ENCODE measurements at places on chromosomes 7 and 10. TPM values are rescaled to one million over a fixed set of nuclear protein-coding genes. Genes with fewer than 3 reads are reported as not detected.

DNA sequence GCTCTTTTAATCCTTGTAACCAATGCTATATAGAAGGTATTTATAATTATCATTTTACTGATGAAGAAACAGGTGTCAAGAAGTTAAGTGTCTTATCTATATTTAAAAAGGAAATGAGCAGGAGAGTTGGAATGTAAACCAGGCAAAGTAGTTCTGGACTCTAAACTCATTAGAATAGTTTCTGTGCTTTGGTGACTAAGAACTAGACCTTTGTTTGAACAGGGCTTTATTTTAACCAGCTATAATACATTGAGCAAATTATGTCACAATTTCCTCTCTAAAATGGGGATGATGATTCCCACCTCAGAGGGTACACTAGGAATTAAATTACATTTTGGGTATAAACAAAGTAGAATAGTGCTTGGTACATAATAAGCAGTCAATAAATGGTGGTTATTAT is 236.0 kb downstream of the MAGI2 start:
- DNase-seq: no peak
- no peaks in the 10 kb centered on the region for H3K36me3 ChIP-seq
- no peak overlapping the region for H3K4me3 ChIP-seq
- no peaks in the 10 kb centered on the region for H3K27me3 ChIP-seq

Gene FAM13C
- not detected for total RNA-seq

DNA sequence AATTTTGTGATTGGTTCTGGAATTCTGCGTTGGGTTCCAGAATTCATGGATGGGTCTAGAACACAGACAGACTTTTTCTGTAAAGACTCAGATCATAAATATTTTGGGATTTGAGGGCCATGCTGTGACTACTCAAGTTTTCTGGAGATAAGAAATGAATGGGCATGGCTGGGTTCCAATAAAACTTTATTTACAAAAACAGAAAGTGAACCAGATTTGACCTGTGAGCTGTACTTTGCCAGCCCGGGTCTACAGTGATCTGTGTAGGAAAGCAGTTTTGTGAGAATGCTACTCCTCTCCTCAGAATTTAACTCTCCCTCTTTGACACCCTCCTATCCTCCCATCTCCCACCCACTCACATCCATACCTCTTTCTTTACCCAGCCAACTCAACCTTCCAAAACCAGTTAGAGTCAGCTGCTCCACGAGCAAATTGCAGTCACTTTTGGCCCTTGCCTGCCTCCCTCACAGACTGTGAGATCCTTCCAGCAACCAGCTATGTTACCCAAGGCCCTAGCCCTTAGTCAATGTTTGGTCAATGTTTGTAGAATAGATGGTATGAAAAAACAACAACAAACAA is 312.8 kb upstream of the ZMIZ1 start:
- no peaks in the 10 kb centered on the region for H3K27me3 ChIP-seq
- H3K4me1 ChIP-seq: no peaks in the 10 kb centered on the region
- no peak for DNase-seq
- no peak overlapping the region for H3K27ac ChIP-seq
- H3K36me3 ChIP-seq: no peaks in the 10 kb centered on the region

DNA sequence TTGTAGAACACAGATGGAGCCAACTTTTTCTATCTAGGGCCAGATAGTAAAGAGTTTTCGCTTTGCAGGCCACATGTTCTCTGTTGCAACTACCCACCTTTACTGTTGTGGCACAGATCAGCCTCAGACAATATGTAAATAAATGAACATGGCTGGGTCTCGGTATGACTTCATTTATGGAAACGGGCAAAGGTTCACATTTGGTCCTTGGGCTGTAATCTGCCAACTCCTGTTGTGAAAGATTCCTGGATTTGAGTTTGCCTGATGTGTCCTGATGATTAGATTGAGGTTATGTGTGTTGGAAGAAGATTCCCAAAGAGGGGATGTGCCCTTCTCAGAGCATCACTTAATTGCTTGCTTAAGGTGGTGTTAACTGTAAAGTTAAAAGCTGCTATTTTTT is 38.2 kb downstream of the RBM20 start:
- H3K27me3 ChIP-seq: no peaks in the 10 kb centered on the region
- no peaks in the 10 kb centered on the region for H3K4me1 ChIP-seq
- no peak overlapping the region for H3K27ac ChIP-seq
- H3K36me3 ChIP-seq: no peaks in the 10 kb centered on the region
- H3K4me3 ChIP-seq: no peak overlapping the region
- DNase-seq: no peak

GRCh38 chr10:78458983-78459638 is 425.4 kb downstream of the RPS24 start:
- DNase-seq: no peak
- H3K4me1 ChIP-seq: no peaks in the 10 kb centered on the region
- H3K36me3 ChIP-seq: no peaks in the 10 kb centered on the region
- H3K4me3 ChIP-seq: no peak overlapping the region
